ENCODE measurements at places on chromosomes 5 and 9. TPM values are rescaled to one million over a fixed set of nuclear protein-coding genes. Genes with fewer than 3 reads are reported as not detected.

PCDHA12 gene
- total RNA-seq = 0.11 TPM

GABRA6 gene
- not detected for total RNA-seq

WDR38 gene
- total RNA-seq = not detected

MARCHF11 gene
- total RNA-seq = not detected

LCN9 gene
- not detected for total RNA-seq

SPATA31C1 gene
- not detected for total RNA-seq

MED27 gene
- 12.1 TPM for total RNA-seq

OBP2A gene
- total RNA-seq = not detected

NMUR2 gene
- total RNA-seq = not detected

TMEM252 gene
- not detected for total RNA-seq

KLHL3 gene
- 3.4 TPM for total RNA-seq

BOD1 gene
- 96.0 TPM for total RNA-seq

MAP1B gene
- 215 TPM for total RNA-seq

SAPCD2 gene
- total RNA-seq = 7.1 TPM

KCTD16 gene
- 1.00 TPM for total RNA-seq

SLC45A2 gene
- under 0.01 TPM for total RNA-seq

THOC3 gene
- total RNA-seq = 42.0 TPM

DBH gene
- not detected for total RNA-seq

KIF12 gene
- total RNA-seq = not detected

SCGB3A2 gene
- total RNA-seq = not detected

PCDHGB2 gene
- 1.2 TPM for total RNA-seq

SLC36A2 gene
- total RNA-seq = not detected

PCDHGA4 gene
- 5.2 TPM for total RNA-seq

PARP8 gene
- 8.7 TPM for total RNA-seq

SLC23A1 gene
- total RNA-seq = not detected

RABEPK gene
- total RNA-seq = 35.3 TPM

MEGF10 gene
- total RNA-seq = 0.22 TPM

SMIM33 gene
- total RNA-seq = not detected
